ENCODE measurements at places on chromosomes 13 and 19. TPM values are rescaled to one million over a fixed set of nuclear protein-coding genes. Genes with fewer than 3 reads are reported as not detected.

TEX29 gene
- total RNA-seq, result not detected

ZNF530 gene
- total RNA-seq, result 8.2 TPM

TMEM238 gene
- total RNA-seq, result 49.4 TPM

DHDH gene
- total RNA-seq, result 2.1 TPM

CYP2A13 gene
- total RNA-seq, result not detected

ACP7 gene
- 9.5 TPM for total RNA-seq

GJB6 gene
- total RNA-seq, result not detected

PTPRH gene
- total RNA-seq, result 43.2 TPM

GRIK5 gene
- total RNA-seq, result 0.44 TPM

ZNF563 gene
- 1.3 TPM for total RNA-seq

OR10H1 gene
- 4.4 TPM for total RNA-seq

DNA sequence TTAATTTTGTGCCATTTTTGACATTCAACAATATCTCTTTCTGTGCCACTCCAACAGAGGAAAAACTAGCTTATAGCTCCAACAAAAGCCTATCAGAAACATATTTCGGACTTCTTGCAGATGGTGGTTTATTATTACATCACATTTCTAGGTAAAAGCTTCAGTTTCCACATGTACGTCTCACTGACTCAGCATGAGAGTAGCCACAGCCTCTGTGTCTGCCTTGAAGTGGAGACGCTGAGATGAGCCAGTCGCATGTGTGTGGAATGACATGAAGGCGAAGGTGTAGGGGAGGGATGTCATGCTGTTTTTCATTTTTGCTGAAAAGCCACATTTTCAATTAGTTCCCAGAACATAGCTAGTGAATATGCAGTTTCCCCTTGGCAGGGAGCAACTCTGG, 598.6 kb downstream of the EFNB2 start:
- DNase-seq, result no peak

- DNase-seq, result no peak
Observed at GRCh38 chr13:41006306-41006705, 12.8 kb downstream of the ELF1 start.

DNA sequence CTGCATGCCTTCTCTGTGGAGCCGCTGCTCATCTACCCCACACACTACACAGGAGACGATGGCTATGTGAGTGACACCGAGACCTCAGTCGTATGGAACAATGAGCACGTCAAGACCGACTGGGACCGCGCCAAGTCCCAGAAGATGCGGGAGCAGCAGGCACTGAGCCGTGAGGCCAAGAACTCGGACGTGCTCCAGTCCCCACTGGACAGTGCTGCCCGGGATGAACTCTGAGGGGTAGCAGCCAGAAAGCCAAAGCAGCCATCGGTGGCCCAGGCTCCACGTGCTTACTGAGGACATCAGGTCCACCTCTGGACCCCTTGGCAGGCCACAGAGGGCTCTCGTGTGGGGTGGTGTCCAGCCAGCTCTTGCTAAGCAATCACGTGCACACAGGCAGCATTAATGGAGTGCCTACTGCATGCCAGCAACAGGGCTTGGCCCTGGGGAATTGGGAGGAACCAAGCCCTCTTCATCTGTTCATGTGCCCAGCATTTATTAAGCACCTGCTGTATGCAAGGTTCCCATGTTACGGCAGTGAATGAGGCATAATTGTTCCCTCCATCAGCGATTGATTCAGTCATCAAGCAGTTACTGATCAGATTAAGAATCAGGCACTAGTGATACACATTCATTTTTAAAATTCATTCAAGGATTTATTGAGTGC, 25.9 kb downstream of the COLGALT1 start:
- DNase-seq, result no peak

- no peak for DNase-seq
Observed at GRCh38 chr19:19105365-19106055, 32.8 kb downstream of the TMEM161A start.

DNA sequence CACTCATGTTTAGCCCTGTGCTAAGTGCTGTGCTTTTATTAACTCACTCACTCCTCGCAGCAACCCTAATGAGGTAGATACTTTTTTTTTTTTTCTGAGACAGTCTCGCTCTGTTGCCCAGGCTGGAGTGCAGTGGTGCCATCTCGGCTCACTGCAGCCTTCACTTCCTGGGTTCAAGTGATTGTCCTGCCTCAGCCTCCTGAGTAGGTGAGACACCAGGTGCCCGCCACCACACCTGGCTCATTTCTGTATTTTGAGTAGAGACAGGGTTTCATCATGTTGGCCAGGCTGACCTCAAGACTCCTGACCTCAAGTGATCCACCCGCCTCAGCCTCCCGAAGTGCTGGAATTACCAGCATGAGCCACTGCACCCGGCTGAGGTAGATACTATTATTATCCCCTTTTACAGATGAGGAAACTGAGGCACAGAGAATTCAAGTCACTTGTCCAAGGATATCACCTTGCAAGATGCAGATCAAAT, 2.5 kb downstream of the ITPKC start:
- DNase-seq, result no peak

DNA sequence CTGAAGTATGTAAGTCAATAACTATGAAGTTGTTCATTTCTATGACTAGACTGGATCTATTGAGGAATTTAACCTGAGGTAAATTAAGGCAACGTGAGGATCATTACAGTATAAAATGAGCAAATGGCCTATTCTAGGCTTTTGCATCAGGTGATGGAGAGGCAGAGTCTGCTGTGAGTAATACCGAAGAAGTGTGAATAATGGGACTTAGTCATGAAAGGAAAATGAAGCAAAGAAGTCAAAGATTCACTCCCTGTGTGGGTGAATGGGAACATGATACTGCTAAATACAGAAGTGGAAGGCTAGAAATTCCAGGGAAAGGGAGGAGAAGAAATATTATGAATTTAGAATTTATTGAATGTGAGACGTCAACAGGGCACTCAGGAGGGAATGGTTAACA, 774.1 kb downstream of the LIG4 start:
- DNase-seq, result no peak

- DNase-seq, result no peak
Observed at GRCh38 chr13:101941095-101941783, 460.6 kb downstream of the FGF14 start.

DNA sequence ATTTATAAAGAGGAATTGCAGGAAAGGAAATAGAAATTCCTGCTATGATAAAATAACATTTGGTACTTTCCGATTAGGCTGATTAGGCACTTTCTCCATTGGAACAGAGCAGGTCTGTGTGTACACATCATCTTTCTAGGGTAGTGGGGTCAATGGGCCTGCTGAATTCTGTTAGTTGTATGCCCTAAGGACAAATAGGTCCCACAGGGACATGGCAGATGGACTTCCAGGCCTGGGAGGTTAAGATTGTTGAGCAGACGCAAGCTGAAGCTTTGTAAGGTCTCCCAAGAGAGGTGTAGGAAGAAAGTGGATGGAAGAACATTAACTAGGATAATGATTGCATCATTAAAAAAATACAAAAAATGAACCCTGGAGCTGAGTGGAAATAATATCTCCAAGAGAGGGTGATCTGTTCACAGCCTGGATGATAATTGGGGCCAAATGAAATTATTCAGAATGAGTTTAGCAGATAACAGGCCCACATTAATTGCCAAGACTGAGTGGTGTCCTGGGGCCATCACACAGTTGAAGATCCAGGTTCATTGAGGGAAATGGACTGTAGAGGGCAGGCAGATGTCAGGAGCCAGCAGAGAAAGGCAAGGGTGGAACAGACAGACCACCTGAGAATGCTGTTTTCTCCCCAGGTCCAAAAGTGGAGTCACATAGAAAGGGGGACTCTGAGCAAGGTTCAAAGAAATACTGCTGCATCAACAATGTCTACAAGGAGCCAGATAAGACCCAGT, 215.1 kb downstream of the DNAJC15 start:
- DNase-seq, result no peak

DNA sequence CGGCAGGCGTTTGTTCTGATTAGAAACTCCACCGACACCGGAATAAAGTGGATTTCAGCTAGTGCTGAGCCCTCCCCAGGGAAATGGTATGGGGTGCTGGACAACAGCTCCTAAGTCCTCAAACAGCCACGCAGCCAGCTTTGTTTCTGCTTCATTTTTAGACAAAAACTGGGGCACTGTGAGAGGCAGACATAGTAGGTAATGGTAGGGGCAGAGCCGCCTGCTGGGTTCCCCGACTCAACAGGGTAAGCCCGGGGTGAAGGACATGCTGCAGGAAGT, 39.7 kb downstream of the CARS2 start:
- no peak for DNase-seq

DNA sequence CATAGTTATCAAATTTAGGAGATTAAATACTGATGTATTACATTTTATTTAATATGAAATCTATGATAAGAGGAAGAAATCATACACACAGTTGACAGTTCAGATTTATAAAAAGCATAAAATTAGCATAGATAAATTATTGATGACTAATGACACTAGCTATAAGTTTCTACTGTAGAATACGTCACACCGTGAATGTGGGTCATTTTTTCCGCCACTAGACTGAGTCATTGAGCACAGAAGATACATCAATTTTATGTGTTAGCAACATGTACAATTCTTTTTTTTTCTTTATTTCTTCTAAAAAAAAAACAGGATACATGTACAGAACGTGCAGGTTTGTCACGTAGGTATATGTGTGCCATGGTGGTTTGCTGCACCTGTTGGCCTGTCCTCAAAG, 22.2 kb downstream of the AP2S1 start:
- no peak for DNase-seq

DNA sequence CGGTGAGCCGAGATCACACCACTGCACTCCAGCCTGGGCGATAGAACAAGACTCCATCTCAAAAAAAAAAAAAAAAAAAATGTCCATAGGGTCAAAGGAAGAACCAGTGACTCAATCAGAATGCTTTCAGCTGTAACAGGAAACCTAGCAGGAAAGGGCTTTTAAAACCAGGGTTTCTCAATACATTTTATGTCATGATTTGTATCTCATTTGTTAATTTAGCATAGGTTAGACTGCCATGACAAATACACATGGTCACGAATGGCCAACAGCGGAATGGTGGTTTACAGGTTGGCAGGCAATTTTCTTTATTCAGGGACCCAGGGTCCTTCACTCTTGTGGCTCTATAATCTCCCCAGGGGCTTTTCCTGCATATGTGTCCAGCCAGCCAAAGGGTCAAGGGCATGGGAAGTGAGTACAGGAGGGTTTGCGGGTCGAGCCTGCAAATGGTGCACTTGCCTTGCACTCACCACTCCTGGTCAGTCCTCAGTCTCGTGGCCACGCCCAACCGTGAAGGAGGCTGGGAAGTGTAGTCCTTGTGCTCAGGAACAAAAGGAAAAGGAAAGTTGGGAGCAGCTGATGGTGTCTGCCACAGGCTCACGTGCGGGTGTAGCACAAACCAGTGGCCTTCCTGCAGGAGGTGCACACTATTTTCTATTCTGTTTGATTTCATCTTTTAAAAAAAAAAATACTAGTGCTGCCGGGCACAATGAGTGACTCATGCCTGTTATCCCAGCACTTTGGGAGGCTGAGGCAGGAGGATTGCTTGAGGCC, 14.8 kb downstream of the DHX34 start:
- no peak for DNase-seq

GRCh38 chr19:2949939-2950285, 5.1 kb upstream of the ZNF77 start:
- DNase-seq, result peak; percentile 19

GRCh38 chr13:53276265-53276664, 247.7 kb downstream of the OLFM4 start:
- no peak for DNase-seq

GRCh38 chr13:39415008-39415802, 187.8 kb downstream of the LHFPL6 start:
- peak; percentile 16 for DNase-seq
